ENCODE measurements at places on chromosomes 13 and 19. TPM values are rescaled to one million over a fixed set of nuclear protein-coding genes. Genes with fewer than 3 reads are reported as not detected.

SELENOV gene
- not detected for total RNA-seq

C13orf42 gene
- total RNA-seq, result not detected

DOCK6 gene
- 57.8 TPM for total RNA-seq

NLRP9 gene
- not detected for total RNA-seq

LCP1 gene
- total RNA-seq, result 13.2 TPM

PSG6 gene
- not detected for total RNA-seq

- no peak for DNase-seq
Observed at GRCh38 chr13:40609972-40610726, 56.3 kb downstream of the FOXO1 start.

DNA sequence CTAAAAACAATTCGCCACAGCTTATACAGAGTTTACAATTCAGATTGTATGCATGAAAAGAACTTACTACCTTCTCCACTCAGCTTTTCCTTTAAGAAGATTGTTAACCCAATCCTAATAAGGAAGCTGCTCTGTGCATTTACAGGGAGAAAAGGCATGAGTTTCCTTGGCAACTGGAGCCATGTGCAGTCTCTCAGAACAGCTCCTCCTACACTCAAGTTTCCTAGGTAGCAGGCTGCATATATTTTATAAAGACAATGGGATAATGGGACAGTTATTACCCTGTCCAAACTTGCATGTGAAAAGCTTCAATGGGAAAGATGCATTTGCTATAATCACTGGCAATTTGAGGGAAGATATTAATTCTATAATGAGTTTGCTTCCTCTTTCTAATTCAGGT, 125.5 kb upstream of the TRPC4 start:
- no peak for DNase-seq

GRCh38 chr19:7287722-7288121, 6.5 kb downstream of the INSR start:
- no peak for DNase-seq

GRCh38 chr19:33690378-33691029, 68.8 kb downstream of the CHST8 start:
- no peak for DNase-seq

- no peak for DNase-seq
Observed at GRCh38 chr13:93226065-93226622, 463 bp upstream of the GPC6 start.

DNA sequence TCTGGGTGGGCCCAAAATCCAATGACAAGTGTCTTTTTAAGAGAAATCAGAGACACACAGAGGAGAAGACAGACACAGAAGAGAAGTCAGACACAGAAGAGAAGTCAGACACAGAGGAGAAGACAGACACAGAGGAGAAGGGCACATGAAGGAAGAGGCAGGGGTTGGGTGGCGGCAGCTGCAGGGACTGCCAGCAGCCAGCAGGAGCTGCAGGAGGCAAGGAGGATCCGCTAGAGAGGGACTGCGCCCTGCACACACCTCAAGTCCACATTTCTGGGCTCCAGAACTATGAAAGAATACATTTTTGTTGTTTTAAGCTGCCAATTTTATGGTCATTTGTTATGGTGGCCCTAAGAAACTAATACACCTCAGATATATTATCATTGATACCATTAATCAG, 140.6 kb downstream of the ZIC5 start:
- DNase-seq, result no peak

DNA sequence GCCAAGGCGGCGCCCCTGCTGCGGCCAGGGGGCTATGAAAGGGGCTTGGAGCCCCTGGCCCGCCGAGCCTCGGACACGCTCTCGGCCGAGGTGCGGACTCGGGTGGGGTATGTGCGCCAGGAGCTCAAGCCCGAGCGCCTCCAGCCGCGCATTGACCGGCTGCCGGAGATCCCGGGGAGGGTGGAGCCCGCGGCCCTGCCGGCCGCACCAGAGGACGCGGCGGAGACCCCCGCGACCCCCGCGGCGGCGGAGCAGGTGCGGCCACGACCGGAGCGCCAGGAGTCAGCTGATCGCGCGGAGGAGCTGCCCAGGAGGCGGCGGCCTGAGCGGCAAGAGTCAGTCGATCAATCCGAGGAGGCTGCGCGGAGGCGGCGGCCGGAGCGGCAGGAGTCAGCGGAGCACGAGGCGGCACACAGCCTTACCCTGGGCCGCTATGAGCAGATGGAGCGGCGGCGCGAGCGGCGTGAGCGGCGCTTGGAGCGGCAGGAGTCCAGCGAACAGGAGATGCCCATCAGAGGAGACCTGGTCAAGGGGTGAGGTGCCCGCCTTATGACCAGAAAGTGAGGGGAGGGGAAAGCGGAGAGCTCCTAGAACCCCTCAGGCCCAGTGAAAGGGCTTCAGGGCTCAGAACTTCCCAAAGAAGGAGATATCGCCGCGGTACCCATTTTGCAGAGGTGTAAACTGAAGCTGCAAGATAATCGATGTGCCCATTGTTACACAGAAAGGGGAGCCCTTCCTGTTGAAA, 8.8 kb upstream of the SHKBP1 start:
- DNase-seq, result no peak

DNA sequence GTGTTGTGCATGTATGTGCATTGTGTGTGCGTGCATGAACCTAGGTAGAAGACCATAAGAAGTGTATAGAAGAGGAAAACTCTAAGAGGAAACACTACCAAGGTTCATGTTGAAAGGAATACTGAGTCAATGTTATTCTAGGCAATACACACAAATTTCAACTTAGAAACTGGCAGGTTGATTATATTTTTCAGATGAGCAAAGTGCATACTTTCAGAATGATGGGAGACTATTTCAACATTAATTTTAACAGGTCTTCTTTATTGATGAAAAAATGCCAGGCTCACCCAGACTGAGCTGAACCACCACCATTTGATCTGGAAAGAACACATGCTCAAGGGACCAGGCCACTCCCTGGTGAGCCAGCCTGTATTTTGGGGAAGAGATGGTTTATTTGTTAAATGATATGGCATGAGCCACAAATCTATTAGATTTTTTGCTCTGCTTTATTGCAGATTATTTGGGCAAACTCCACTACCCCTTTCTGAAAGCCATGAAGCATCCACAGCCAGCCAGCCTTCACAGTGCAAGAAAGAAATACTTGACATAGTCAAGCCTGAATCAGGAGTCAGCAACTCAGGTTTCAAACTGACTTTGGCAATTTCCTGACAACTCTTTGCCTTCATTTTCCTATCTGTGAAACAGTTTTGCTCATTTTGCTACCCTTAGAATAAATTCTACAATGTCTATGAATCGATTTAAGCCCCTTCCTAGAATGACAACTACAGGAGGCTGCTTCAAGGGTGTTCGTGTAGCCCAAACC, 368.9 kb downstream of the COG6 start:
- DNase-seq, result no peak

DNA sequence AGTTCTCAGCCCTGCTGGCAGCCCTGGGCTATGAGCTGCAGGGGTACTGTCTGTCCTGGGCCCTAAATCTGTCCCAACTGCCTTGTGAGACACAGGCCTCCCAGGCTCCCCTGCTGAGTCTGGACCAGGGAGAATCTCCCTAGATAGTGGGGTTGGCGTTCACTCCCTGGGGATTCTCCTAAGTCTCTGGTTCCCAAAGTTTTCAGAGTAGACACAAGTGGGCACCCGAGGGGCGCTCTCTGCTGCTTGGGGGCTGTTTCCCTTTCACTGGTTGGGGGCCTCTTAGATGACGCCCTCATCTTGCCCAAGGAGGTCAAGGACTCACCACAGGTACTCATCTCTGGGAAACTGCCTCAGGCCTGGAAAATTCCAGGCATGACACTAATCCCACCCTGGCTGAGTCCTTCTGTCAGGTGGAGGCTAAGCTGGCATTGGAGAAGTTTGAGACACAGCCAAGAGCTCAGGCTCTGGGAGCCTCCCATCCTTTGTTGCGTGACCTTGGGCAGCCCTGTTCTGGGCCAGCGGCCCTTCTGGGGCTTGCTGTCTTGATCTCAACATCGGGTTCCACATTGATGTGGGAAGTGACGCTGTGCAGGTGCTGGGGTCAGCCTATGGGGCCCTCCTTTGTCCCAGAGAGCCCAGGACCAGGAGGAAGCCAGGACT, 3.9 kb downstream of the RPL18A start:
- no peak for DNase-seq

GRCh38 chr13:36997716-36998427, 1.3 kb downstream of the ALG5 start:
- no peak for DNase-seq

GRCh38 chr13:24574847-24575246, 62.3 kb upstream of the PARP4 start:
- DNase-seq, result no peak

DNA sequence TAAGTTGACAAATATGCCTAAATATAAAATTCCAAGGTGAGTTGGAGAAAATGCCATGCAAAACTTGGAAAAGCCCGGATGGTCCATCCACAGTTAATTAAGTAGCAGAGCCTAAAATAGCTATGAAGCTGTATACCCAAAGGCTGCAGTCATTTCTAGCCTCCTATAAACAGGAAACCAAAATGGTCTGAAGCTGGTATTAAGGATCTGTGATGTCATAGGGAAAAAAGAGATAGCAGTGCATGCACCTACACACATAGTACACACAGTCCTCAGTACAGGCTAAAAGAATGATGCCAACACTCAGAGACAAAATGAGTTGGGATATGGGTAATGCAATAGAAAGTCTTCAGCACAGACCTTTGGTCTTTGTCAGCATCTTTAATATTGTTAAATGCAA, 736.9 kb downstream of the EFNB2 start:
- DNase-seq, result no peak

DNA sequence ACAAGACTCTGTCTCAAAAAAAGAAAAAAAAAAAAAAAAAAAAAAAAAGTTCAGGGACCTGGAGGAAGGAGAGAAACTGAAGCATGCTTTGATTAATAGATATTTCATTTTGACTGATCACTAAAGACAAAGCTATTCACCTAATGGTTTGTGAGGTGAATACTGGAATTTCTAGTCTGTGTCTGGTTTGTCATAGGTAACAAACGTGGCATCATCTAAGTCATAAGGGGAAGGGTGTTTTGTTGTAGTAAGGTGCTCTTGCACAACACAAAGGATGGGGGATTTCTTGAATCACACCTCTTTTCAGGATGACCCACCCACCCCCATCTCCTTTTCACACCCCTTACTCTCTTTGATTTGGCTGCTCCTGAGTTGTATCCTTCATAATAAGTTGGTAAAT, 13.8 kb upstream of the ZNF69 start:
- no peak for DNase-seq

DNA sequence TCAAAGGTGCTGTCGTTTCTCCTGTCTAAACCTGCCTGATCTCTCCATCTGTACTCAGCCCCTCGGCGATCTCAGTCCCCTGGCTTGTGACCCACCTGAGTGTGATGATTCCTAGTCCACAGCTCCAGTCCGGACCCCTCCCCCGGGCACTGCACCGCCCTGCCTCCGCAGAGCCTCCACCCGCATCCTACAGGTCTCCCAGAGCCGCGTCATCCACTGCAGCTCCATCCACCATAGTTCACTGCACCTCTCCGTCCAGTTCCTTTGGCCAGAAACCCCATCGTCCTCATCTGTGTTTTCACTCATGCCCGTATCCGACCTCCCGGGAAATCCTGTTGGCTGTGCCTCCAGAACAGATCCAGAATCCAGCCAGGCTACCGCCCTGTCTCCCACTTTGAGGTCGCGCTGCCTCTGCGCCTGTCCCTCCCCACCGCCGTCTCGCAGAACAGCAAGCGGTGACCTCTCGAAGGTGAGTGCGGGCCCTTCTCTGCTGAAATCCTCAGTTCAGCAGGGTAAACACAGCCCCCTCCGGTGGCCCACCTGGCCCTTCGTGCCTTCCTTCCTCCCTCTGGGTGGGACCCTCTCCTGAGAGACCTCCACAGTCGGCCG, 51.9 kb upstream of the MCF2L start:
- no peak for DNase-seq

DNA sequence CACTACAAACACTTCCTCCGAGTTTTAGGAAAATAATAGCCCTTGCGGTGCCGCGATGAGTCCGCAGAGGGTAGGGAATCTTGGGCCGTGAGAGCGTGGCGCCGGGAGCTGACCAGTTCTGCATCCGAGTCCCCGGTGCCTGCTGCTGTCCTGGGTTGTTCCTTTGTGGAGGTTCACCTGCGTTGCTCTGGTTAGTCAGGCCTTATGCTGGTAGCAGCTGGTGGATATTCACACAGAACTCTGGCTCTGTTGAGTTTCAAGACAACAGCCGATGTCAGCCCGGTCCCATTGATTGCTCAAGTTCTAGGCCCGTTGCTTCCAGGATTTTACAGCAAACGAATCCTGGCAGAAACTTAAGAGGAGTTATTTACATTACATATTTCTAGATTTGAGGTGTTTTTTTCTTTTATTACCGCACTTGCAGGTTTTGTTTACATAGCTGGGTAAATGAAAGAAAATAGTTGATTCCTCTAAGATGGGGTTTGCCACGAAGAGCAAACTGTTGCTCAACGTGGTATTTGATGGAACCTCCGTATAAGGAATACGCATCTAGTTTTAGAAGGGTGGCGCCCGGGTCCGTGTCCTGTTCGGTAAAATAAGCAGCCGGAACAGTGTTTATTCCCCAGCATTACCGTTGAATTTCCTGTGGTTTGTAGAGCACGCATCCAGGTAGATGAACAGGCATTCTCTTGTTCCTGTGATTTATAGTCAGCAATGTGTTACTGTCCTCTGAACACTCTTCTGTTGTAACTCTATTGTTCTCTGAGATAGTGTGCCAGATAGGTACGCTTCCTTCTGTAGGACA, 1.3 kb downstream of the CLDN10 start:
- DNase-seq, result no peak

GRCh38 chr13:94667190-94667589, 45.2 kb downstream of the SOX21 start:
- DNase-seq, result no peak

GRCh38 chr19:57688011-57688763, 6.4 kb downstream of the ZNF551 start:
- no peak for DNase-seq

GRCh38 chr13:67791047-67791446, 560.9 kb upstream of the PCDH9 start:
- no peak for DNase-seq

GRCh38 chr13:113761136-113761535, 2.1 kb downstream of the TMEM255B start:
- DNase-seq, result no peak

- DNase-seq, result no peak
Observed at GRCh38 chr19:38686530-38686888, 39.1 kb downstream of the ACTN4 start.

DNA sequence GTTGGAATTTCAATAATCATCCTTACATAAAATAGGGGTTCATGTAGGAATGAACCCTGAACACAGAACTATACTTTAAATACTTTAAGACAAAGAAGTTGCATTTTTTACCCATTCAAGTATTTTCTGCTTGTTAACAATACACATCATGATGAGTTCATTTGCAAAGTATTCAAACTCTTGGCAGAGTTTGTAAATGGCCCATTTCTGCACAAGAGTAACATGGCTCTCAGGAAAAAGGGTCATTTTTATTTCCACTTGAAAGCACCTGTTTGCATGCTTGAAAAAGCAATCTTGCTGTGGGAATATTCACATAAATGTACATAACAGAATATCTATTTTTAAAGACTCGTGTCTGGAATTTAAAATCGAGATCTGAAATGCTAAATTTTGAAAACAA, 18.1 kb downstream of the ESD start:
- no peak for DNase-seq

Data from heart left ventricle (tissue), 16 donors.